Fibroblast of skin of scalp (primary cell): ENCODE measurements at places on chromosomes 1 and 21.

DNA sequence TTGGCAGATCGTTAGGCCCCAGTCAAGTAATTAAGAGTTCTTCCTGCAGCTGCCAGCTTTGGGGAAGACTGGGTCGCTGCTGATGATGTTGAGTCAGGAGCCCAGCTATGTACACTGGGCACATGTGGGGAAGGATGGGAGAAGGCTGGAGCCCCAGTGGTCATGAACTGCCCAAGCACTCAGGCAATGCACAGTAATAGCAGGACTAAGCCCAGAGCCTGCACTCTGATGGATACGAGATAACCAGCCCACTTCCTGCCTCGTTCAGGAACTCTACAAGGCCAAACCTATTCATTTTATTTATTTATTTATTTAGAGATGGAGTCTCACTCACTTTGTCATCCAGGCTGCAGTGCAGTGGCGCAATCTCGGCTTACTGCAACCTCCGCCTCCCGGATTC, 81.1 kb upstream of the BTG3 start:
- DNase-seq: no peak

- peak; percentile 93 for DNase-seq
Observed at GRCh38 chr1:218674280-218674773, 329.2 kb downstream of the TGFB2 start.

DNA sequence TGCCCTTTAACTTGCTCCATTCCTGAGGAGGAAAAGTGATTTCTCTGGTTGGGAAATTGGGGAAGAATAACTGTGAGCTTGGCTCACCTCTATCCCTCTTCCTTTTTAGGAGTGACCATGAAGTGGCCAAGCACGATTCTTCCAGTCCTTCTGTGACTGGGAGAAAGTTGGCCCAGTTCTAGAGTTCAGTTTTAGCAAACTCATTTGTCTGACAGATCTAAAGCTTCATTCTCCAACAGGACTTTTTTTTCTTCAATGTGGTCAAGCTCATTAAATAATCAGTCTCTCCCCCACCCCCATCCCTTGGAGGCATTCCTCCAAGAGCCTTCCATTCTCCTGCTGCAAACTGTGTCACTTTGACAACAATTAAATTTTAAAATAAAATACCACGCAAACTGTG, 6.4 kb upstream of the AGL start:
- no peak for DNase-seq

GRCh38 chr1:223847781-223848345, 2.1 kb upstream of the TP53BP2 start:
- DNase-seq: no peak

DNA sequence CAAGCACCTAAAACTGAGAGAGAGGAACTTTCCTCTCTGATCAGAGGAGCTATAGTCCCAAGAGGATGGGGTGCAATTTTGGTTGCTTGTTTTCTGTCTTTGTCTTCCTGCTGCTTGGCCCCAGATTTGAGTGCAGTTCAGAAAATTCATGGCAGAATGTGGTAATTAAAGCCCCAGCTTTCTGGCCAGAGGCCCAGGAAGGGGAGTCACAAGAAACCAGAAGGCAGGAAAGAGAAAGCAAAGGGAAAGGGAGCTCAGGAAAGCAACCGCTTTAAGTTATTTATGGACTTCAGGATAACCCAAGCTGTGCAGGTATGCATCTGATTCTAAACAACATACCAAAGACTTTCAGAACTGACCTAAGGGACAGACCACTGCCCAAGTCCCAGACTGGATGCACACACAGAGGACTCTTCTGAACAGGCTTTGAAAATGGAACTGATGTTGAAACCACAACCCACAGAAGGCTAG, 88.8 kb downstream of the ST3GAL3 start:
- peak; percentile 74 for DNase-seq

- no peak for DNase-seq
Observed at GRCh38 chr1:27660300-27660835, 11.6 kb downstream of the IFI6 start.

DNA sequence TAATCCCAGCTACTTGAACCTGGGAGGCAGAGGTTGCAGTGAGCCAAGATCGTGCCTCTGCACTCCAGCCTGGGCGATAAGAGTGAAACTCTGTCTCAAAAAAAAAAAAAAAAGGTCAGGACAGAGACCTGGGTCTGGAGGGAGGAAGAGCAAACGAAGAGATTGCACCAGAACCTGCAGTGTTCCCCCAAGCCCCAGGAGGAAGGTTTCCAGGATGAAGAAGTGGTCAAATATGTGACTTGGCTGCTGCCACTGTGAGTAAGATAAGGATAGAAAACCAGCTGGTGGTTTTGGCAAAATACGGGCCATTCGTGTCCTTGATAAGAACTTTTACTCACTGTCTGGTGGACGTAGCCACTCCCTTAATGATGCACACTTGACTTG, 42.2 kb downstream of the CLDN14 start:
- peak; percentile 82 for DNase-seq

GRCh38 chr1:200892546-200892945, 2.2 kb upstream of the INAVA start:
- DNase-seq: no peak

DNA sequence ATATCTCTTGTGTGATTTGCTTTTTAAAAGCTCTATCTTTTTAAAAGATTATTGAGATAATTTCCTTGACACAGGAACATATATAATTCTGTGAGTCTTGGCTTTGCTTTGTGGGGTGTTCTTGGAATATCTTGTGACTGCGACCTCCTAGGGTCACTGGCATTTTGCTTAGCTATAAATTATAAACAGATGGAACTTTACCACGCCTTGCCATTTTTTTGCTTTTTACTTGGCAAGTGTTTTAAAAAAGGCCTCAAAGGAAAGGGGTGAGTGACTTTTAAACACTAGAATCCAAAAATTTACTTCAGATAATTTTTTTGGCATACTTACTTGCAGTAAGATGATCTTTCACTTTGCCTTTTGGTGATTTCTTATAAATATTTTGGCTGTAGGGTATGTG, 43.6 kb downstream of the ALG6 start:
- DNase-seq: peak; percentile 24

GRCh38 chr1:157142765-157143423, 4.7 kb upstream of the ETV3 start:
- no peak for DNase-seq
